Stimulated activated CD8-positive, alpha-beta memory T cell treated with anti-CD3 and anti-CD28 coated beads, Interleukin-15, amount 100 ng/mL, for 1 hour (primary cell): ENCODE measurements at places on chromosomes 5 and 9.

DNA sequence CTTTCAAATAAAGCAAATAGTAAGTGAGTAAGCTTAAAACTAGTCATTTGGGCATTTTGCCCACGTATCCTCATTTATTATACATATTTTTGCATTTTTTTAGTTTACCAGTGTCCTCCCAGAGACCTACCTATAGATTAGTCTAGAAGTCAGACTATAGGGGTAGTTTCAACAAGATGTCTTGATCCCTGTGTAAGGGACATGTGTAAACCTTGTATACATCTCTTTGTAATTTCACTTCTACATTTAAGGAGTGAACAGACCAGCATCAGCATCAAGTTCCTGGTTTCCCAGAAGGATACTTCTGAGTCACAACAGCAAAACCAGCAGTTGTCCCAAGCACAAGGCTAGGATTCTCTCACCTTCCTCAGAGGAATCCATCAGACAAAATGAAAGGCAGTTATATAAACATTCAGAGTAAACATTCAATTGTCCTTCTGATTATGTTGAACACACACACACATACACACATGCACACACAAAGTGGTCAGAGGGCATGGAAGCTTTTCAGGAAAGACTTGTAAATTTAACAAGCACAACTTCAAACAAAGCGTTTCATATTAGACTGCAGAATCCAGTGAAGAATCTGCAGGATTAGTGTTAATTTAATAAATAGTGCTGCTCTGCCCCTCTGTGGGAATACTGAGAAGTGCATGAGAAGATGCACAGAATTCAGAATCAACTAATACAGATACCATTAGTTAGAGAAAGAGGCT, 55.4 kb downstream of the HINT1 start:
- DNase-seq, result no peak

DNA sequence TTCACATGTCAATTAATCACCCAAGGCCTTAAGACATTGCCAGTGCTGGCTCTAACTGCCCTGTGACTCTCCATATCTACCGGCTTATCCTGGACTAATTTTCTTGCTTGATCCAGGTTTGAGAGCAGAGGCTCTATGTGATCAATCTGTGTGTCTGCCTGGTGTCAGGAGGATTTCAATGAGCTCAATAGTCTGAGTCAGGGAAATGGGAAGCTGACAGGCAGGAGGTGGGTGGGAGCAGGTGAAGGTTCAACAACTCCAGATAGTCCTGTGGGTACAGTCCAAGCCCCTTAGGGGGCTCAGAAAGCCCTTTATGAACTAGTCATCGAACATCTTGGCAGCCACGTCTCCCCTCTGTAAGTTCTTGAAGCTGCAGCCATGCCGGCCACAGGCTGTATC, 72.2 kb downstream of the SHB start:
- no peak for DNase-seq

- DNase-seq, result no peak
These were observed 46.5 kb upstream of the GFPT2 start for GRCh38 chr5:180399401-180400215.

- DNase-seq, result no peak
These were observed 52.8 kb upstream of the TUT7 start for GRCh38 chr9:86407022-86407421.

DNA sequence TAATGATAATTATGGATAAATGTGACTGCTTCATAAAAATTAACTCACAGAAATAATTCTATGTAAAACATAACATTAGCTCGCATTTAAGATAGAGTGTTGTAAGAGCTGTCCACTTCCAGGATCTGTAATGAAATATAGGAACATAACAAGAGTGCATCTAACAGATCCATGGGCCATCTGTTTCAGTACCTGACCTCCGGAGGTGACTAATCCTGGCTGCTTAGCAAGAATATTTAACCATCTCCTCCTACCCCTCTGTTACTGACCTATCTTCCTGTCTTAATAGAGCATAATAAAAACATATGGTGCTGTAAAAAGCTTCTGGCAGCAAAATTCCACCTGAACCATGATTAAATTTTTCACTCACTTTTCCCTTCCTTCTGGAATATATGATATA, 7.1 kb downstream of the PLCXD3 start:
- DNase-seq, result no peak

- no peak for DNase-seq
These were observed 30.5 kb downstream of the TLR4 start for GRCh38 chr9:117734523-117735314.

- no peak for DNase-seq
These were observed 52.9 kb upstream of the SSBP2 start for GRCh38 chr5:81803812-81804211.

GRCh38 chr9:134307674-134308638, 18.3 kb upstream of the RXRA start:
- DNase-seq, result no peak

DNA sequence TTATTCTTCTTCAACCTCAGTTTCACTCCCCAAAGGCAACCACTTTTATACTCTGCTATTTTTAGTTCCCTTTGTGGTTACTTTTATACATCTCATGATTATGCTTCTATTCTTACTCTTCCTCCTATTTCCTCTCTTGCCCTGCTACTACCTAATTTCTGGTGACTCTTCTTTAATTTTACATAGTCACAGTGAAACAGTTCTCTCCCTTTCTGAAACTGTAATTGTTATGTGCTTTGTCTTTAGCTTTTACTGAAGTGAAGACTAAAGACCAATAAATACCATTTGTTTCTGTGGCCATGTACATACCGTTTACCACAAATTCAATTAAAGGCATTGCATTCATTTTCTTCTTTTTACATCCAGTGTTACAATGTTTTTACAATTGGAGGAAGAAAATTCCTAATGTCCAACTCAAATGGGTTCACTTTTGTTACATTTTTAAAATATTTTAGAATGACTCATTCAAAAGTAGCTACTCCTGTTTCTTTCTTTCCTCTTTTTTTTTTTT, 410.6 kb downstream of the PSAT1 start:
- DNase-seq, result no peak

- no peak for DNase-seq
These were observed 161.2 kb downstream of the SNX18 start for GRCh38 chr5:54678737-54679136.
